NT2/D1 (cell line): ENCODE measurements at places on chromosomes 11 and 22.
A peak's percentile ranks its signal among the peaks of the same experiment; 100 is the strongest.

DNA sequence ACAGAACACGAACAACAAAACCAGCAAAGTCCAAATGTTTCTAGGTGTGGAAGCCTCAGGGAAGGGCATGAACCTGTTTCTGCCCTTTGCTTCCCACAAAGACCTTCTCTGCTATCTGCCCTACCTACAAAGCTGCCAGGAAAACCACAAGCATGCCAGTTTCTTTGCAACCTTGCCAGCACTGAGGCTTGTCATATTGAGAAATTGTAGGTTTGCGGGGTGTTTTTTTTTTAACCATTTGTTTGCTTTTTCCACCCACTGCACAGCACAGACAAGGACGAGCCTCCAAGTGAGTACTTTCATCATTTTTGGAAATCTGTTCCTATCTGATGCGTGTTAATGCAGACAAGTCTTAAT is 12.8 kb downstream of the PARVG start:
- no peak for DNase-seq

DNA sequence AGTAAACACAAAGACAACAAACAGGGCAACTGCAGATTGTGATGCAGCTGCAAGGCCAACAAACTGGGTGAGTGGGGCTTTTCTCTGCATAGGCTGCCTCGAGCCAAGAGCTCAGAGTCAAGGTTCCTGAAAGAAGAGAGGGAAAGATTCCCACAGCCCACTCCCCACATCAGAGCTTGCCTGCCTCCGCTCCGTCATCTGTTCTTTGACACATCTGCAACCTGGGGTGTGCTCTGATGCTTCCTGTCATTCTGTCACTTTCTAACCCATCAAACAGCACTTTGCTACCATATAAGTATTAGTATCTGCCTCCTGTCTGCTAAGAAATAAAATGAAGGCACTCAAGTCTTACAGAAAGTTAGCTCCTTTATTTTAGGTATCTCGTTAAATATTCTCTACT is 46.9 kb downstream of the C22orf31 start:
- no peak for DNase-seq

DNA sequence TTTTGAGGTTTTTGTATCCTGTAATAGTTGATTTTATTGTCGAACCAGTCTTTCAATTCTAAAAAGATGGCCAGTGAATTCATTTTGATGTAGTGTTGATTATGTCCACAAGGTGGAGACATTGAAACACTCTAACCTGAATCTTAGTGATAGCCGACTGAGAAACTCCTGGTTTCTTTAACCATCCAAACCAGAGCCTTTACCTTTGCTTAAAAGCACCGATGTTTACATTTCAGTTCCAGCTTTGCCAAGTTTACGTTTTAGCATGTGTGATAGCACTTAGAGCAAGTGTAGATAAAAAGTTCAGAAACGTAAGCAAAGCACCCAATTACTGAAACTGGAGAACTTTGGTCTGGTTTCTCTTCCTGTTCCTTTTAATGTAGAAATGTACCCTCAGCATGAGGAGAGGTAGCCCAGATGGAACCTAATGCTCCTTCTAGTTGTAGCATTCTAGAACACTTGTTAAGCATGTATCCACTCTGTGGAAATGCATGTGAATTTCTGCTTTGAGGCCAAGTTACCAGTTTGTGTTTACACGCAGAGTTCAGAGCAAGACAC is 208.6 kb downstream of the DBX1 start:
- peak; percentile 33 for DNase-seq

- DNase-seq: no peak
These were observed 13.0 kb downstream of the CDC42BPG start for GRCh38 chr11:64831411-64831891.

DNA sequence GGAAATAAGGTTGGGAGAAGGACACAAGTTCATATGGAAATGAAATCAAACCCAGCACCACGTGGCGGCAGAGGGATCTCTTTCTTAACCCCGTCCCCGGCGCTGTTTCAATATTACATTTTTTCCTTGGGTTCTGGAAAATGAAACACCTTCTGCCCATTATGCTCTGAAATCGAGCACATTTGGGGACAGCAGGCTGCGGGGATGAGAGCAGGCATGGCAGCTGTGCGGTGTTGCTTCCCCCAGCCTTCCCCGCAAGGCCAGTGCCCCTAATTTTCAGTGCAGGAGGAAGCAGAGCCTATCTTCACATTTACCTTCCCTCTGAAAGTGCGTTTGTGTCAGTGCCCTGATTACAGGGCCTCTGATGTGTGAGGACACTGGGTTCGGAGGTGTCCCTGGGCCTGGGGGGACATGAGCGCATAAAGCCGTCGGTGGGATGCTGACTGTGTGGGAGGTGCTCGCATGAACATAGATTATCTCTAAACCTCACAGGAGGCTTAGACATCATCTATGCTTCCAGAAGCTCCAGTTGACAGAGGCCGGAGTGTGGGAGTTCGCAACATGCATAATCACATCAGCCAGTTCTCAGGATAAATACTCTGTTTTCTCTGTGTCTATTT is 921.3 kb downstream of the BRD1 start:
- DNase-seq: no peak

- no peak for DNase-seq
These were observed 66.8 kb downstream of the RTL6 start for GRCh38 chr22:44431256-44431655.

- no peak for DNase-seq
These were observed 5.5 kb downstream of the FGF19 start for GRCh38 chr11:69698362-69698761.

DNA sequence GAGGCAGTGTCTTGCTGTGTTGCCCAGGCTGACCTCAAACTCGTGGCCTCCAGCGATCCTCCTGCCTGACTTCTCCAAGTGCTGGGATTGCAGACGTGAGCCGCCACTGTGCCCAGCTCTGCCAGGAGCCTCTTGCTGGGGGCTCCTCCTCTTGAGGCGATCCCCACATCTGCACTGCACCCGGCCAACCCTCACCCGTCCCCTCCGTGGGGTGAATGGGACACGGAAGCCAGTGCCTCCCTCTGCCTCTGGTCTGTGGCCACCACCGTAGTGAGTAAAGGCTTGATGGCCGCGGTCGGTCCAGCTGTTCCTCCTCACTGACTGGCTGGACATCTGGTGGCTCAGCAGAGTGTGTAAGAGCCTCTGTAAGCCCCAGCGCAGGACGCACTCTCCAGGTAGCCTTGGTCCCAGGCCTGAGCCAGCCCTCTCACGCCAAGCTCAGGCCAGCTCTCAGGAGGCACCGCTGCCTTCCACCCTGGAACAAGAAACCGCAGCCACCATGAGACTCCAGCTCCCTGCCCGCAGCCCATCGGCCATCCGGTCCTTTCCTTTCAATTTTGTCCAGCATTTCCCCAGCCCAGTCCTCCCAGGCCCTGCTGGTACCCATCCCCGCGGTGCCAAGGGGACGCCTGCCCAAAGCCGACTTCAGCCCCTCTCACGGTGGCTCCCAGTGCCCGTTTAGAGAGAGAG is 100.3 kb downstream of the BRD1 start:
- DNase-seq: no peak

- DNase-seq: no peak
These were observed 58.3 kb downstream of the PRR5L start for GRCh38 chr11:36354221-36355003.

DNA sequence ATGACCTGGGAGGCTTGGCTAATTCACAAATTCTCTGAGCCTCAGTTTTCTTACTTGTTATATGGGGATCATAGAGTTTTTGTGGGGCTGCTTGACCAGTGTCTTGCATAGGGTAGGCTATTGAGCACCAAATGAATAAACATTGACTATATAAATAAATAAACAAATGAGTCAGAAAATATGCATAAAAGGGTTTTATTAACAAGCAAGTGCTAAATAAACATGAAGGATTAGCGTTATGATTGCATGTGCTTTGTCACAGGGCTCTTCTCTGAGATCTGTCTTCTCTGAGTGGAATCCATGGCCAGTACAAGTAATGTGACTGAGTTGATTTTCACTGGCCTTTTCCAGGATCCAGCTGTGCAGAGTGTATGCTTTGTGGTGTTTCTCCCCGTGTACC is at the start of gene OR4B1:
Gene OR4B1, plus strand, starts transcription at position 301 of the 400 bp plus-strand sequence. Its CDS starts 0 bp downstream, at position 301.
- no peak for DNase-seq

DNA sequence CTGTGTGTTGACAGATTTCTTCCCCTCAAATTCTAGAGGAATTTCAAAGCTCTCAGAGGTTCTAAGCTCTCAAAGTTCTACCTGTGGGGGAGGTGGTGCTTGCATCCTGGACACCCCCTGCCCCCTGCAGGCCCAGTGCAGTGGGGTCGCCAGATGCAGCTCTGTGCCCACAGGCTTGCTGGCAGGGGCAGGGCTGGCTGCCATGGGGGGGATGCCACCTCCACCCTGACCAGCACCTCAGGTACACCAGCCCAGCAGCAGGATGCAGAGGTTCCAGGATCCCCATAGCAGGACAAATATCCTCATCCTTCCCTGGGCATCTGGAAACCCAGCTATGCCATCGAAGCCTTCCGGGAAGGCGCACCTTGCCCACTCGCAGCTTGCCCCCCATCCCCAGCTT is 91.1 kb downstream of the BRD1 start:
- DNase-seq: no peak
